ENCODE measurements at places on chromosomes 1 and 21. TPM values are rescaled to one million over a fixed set of nuclear protein-coding genes. Genes with fewer than 3 reads are reported as not detected.

DNA sequence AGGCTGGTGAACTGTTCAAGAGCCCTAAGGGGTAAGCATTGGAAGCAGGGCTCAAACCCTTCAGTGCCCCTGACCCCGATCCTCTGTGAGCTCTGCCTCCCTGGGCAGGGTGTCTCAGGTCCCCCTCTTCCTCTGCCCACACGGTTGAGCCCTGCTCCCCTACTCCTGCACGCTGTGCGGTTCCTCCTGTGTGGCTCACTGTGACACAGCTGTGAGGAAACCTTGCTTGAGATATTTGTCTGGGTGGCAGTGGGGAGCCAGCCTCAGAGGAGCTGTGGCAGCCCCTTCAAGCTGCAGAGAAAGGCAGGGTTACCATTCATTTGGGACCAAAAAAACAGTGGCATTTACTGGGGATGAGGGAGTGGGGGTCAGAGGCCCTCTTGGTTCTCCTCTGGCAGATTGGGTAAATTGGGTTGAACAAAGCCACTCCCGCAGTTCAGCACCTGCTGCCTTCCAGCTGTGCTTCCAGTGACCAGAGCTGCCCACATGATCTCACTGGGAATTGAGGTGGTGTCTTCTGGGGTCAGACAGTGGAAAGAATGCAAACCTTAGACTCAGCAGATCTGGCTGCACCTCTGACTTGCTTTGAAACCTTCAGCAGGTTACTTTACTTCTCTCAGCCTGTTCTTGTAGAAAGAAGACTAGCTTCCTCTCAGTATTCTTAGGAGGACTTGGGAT lies 60.6 kb upstream of the CD1D start:
- no peak for DNase-seq

- no peak for DNase-seq
These were observed 101.3 kb downstream of the DHRS3 start for GRCh38 chr1:12516741-12517140.

DNA sequence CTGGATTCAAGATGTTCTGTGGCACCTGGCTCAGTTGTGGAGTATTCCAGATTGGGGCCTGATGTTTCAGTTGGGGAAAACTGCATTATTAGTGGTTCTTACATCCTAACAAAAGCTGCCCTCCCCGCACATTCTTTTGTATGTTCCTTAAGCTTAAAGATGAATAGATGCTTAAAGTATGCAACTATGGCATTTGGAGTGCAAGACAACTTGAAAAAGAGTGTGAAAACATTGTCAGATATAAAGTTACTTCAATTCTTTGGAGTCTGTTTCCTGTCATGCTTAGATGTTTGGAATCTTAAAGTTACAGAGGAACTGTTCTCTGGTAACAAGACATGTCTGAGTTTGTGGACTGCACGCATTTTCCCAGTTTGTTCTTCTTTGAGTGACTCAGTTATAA lies 7.2 kb downstream of the FPGT start:
- DNase-seq, result no peak

- DNase-seq, result no peak
These were observed 253.3 kb downstream of the DUSP10 start for GRCh38 chr1:221488550-221488949.

DNA sequence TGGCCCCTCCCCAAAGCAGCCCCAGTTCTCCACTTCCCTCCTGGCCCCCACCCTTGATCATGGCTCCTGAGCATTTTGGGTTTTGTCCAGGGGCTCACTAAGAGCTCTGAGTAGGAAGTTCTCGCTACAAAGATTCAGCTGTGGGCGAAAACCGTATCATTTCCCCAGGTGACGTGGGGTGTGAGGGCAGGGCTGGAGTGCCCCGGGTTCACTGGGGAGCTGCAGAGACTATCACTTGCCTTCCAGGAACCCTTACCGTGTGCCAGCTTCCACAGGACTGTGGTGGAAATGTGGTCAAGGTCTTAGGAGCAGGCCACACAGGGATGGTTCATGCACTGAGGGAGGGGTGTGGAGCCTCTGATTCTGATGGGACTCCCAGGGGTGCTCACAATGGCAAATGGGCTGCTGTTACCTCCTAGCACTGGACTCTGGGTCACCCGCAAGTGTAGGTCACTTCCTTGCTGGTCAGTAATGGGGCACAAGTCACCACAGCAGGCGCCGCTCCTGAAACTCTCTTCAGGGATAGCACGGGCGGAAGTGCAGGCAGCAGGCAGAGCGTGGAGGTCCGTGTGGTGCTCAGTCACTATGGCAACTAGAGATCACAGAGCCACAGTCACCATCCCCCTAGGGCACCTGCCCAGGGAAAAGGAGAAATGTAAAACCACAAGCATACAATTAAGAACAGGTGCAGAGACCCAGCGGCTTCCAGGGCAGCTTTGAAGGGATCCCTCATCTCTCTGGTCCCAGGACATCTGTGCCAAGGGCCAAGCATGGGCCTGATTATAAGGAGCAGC lies 35.4 kb downstream of the RSPH1 start:
- no peak for DNase-seq

GRCh38 chr1:1552263-1552639 lies 11.8 kb upstream of the TMEM240 start:
- DNase-seq, result no peak

- DNase-seq, result no peak
These were observed 94.9 kb downstream of the DYRK1A start for GRCh38 chr21:37461479-37461878.

DNA sequence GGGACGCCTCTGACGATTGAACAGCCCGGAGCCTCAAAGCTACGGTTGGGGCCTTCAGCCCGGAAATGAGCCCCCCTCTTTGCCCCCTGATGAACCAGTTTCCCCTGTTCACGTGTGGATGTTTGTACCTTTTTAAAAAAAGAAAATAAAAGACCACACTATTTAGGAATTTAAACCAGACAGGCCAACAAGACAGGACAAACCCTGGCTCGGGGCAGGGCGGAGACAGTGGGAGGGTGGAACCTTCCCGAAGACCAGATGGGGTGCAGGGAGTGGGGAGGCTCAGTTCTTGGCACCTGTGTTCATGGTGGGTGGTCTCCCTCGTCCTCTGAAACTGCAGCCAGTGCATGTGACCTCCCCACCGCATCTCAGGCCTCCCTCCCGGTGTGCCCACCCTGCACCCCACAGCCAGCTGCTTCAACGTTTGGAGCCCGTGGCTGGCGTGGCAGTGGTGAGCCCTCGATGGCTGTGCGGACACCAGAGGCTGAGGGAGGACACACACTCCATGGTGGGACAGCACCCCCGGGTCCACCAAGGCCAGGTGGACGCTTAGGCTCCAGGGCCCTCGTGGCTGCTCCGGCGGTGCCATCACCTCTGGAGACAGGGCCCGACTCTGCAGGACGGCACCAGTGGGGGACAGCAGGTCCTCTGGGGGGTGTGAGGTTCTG lies 45.6 kb downstream of the COL18A1 start:
- no peak for DNase-seq

- DNase-seq, result no peak
These were observed 6.9 kb upstream of the TRIM62 start for GRCh38 chr1:33188572-33189275.

DNA sequence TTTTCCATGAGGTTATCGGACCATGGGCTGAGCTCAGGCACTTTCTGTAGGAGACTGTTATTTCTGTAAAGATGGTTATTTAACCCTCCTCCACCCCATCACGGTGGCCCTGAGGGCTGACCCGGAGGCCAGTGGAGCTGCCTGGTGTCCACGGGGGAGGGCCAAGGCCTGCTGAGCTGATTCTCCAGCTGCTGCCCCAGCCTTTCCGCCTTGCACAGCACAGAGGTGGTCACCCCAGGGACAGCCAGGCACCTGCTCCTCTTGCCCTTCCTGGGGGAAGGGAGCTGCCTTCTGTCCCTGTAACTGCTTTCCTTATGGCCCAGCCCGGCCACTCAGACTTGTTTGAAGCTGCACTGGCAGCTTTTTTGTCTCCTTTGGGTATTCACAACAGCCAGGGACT lies 2.6 kb upstream of the CCDC28B start:
- DNase-seq, result no peak

- no peak for DNase-seq
These were observed 9.9 kb downstream of the CFAP410 start for GRCh38 chr21:44329086-44329889.

GRCh38 chr21:22277341-22277740 lies 1279.1 kb downstream of the NCAM2 start:
- DNase-seq, result no peak

DNA sequence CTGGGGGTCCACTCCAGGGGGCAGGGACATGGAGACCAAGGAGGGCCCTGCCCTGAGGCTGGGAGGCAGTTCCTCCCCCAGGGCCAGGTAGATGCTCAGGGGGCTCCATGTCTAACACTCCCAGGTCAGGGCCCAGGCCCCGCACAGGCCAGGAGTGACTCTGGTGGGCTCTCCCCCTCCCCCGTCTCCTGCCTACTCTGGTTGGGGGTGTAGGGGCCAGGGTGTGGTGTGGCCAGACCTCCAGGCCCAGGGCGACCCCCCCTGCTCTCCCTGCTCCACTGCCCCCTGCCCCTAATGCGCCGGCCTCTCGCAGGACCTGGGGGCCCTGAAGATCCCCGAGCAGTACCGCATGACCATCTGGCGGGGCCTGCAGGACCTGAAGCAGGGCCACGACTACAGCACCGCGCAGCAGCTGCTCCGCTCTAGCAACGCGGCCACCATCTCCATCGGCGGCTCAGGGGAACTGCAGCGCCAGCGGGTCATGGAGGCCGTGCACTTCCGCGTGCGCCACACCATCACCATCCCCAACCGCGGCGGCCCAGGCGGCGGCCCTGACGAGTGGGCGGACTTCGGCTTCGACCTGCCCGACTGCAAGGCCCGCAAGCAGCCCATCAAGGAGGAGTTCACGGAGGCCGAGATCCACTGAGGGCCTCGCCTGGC lies 19.7 kb upstream of the CCDC27 start:
- DNase-seq, result no peak

GRCh38 chr1:108646648-108647269 lies 14.1 kb downstream of the HENMT1 start:
- peak; percentile 67 for DNase-seq

GRCh38 chr1:42776502-42776901 lies 8.3 kb upstream of the TMEM269 start:
- DNase-seq, result no peak

- DNase-seq, result no peak
These were observed 519.2 kb downstream of the KIF26B start for GRCh38 chr1:245673881-245674414.

- no peak for DNase-seq
These were observed 5.0 kb downstream of the FBXO2 start for GRCh38 chr1:11649237-11649623.

DNA sequence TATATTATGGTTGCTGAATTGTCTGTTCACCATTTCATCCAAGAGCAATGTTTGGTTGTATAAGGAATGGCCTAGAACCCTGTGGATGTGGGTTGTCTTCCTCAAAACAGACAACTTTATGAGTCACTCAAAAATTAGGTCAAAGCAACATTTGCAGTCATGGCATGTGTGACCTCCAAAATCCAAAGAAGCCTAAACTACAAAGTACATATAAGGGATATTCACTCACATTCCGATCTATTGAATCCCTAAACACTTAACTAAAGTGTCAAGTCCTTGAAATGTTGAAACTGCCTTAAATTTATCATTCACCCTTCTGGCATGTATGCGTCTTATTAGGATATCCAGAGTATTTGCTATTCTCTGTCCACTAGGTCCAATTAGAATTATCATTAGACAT lies 491.5 kb downstream of the NUF2 start:
- no peak for DNase-seq

ADGRL4 gene
- total RNA-seq, result 73.5 TPM

IFI44L gene
- 19.5 TPM for total RNA-seq

NBPF19 gene
- total RNA-seq, result 2.3 TPM

APOBEC4 gene
- not detected for total RNA-seq

CENPF gene
- total RNA-seq, result 0.53 TPM

UBIAD1 gene
- 53.0 TPM for total RNA-seq

KRTAP10-8 gene
- not detected for total RNA-seq

KIF14 gene
- total RNA-seq, result not detected

TMEM50A gene
- 143 TPM for total RNA-seq

MATN1 gene
- 0.85 TPM for total RNA-seq

GJA8 gene
- not detected for total RNA-seq

PALMD gene
- total RNA-seq, result 34.4 TPM

VHLL gene
- total RNA-seq, result not detected
